WERI-Rb-1 (cell line): ENCODE measurements at places on chromosomes 7 and 10.

GRCh38 chr10:110825508-110825907, 46.2 kb upstream of the PDCD4 start:
- no peak for DNase-seq

DNA sequence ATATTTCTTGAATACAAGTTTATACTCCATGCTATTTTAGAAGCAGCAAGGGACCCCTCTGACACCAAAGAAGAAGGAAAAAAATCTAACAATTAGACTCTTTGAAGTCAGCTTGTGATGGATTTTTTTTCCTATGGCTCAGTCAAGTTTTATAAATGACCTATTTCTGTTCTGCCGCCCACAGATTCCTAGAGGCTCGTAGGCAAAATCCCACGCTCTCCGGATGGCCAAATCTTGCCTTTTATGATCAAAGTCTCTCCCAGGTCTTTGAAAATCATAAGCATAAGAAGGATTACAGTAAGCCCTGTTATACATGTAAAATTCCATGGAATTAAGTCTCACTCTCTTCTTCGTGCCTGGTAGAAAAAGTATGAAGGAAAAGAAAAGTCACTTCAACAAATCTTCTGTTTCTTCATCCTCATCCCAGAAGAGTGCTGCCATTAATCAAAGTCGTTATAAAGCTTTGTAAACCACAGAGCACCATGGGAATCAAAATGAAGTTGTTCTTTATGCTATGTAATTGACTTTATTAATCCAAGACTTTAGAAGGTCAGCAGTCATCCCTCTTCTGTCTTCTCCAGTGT, 33.1 kb downstream of the ASB13 start:
- DNase-seq, result no peak

GRCh38 chr10:9449530-9449929, 1395.0 kb downstream of the GATA3 start:
- no peak for DNase-seq

GRCh38 chr10:132141526-132142395, 45.0 kb upstream of the DPYSL4 start:
- no peak for DNase-seq

DNA sequence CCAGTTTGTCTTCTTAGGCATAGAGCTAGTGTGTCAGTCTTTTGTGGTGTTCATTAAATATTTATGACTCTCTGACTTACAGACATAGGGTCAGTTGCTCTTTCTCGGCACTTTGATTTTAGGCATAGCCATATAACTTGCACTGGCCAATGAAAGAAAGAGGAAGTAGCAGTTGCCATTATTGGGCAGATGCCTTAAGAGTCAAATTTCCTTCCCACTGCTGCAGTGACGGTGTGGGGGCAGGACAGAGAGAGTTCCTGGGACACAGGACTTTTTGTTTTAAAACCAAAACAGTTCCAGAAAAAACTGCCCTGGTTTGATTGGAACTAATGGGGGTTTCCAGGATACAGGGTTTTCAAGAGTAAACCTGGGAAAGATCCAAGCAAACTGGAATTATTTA, 60.2 kb upstream of the PHF14 start:
- DNase-seq, result no peak

DNA sequence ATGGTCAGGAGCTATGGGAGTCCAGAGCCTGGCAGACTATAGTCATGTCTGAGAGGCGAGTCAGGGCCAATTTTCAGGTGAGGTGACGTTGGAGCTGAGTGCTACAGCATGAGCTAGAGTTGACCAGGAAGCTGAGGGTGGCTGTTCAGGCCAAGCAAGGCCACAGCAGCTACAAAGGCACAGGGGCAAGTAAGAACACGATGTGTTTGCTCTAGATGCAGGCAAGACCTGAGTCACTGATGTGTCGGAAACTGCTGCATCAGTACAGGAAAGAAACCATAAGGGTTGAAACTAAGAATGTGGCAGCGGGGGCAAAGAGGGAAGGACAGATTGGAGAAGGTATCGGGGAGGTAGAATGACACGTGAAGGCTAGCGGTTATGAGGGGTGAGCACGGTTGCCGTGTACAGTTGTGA, 11.8 kb upstream of the RRP12 start:
- DNase-seq, result no peak

DNA sequence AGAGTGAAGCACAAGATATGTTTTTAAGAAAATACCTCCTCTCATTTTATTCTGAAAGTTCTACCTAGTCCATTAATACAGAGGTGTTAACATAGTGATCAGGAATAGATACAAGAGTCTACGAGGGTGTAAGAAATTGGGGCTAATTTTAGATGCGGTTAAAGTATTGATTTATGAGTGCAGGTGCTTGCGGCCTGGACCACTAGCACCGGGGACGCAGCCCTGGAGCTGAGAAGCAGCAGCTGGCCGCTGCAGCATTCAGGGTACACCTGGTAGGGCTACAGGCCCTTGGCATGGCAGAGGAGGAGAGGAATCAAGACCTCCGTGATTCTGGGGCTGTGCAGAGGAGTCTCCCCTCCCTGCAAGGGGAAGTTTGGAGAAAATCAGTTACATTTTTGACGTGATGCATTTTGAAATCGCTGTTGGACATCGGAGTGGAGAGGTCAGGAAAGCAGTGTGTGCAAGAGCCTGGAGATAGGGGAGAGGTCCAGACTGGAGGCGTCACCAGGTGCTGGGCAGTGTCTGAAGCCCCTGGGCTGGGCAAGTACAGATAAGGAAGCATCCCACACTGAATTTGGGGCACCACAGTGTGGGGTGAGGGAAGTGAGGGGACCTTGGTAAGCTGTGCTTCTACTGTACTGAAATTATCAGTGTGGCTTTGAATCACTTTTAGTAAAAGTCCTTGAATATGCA, 112.3 kb downstream of the VWC2 start:
- no peak for DNase-seq

DNA sequence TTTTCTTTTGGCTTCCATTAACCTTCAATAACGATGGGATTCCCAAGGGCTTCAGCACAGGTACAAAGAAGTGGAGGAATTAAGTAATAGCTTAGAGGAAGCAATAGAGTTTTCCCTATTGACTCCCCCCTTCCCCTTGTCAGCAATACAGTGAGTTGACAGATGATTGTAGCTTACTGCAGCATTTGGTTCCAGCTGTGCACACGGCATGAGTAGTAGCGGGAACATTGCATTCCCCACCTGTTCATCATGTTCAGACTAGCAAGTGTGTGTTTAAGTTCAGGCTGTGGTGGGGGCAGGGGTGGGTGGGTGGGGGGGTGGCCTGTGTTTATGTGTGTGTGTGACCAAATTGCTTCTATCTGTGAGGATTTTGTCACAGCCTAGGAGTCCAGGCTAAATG, 4.6 kb upstream of the ADRA2A start:
- DNase-seq, result no peak

DNA sequence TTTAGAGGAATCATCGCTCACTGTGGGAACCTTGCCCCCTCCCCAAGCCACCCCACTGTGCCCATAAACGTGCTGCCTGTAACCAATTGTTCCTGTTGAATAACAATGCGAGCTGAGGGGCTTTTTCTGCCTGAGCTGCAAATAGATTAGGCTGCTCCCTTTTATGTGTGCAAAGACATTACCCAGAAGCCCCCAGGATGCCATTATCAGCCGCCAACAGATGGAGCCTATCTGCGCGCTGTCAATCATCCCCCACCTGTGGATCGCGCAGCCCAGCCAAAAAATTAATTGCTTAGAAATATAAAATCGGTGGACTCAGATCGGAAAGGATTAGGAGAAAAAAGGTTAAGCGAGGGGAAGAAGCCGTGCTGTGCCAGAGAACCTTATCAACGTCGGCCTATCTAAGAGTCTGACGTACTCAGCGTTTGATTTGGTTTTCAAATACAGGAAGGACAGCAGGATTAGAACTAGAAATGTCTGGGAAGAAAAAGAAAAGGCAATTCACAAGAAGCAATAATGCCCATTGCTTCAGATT, 167.3 kb upstream of the MYO3A start:
- DNase-seq, result peak; percentile 15

GRCh38 chr10:5071411-5072198, 22.6 kb upstream of the AKR1C3 start:
- no peak for DNase-seq

GRCh38 chr10:118737603-118738302, 17.0 kb downstream of the CACUL1 start:
- DNase-seq, result no peak

- DNase-seq, result no peak
Observed at GRCh38 chr10:112911206-112911605, 38.8 kb upstream of the TCF7L2 start.

GRCh38 chr7:130944997-130945396, 211.0 kb upstream of the KLF14 start:
- no peak for DNase-seq

- DNase-seq, result no peak
Observed at GRCh38 chr10:22977751-22978150, 49.9 kb downstream of the ARMC3 start.

DNA sequence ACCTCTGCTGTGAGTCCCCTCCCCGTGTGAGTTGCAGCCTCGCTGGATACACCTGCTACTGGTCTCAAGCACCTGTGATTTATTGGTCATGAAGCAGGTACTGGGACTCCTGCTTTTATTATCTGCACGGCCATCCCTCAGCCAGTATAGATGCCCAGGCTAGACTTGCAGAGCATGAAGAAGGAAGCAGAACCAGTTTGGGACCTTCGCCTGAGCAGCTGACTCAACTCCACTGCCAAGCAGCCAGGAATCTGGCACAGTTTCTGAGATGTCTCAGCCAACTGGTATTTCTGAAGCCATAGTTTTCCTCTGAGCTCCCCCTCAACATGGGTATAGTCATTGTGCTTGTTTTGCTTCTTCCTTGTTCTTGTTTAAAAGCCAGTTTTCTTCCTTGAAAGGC, 28.0 kb upstream of the SLC39A12 start:
- no peak for DNase-seq

GRCh38 chr7:727104-727805, at the start of gene PRKAR1B:
TSS of gene PRKAR1B (minus strand) at chr7:727281. CDS start at chr7:711505, 15,776 bp downstream.
- peak; percentile 30 for DNase-seq

GRCh38 chr10:126504063-126504760, 115.9 kb upstream of the ADAM12 start:
- peak; percentile 60 for DNase-seq

GRCh38 chr10:103492655-103493261, 747 bp upstream of the NEURL1 start:
- DNase-seq, result no peak

GRCh38 chr7:102170393-102170970, 116.2 kb upstream of the SH2B2 start:
- no peak for DNase-seq

DNA sequence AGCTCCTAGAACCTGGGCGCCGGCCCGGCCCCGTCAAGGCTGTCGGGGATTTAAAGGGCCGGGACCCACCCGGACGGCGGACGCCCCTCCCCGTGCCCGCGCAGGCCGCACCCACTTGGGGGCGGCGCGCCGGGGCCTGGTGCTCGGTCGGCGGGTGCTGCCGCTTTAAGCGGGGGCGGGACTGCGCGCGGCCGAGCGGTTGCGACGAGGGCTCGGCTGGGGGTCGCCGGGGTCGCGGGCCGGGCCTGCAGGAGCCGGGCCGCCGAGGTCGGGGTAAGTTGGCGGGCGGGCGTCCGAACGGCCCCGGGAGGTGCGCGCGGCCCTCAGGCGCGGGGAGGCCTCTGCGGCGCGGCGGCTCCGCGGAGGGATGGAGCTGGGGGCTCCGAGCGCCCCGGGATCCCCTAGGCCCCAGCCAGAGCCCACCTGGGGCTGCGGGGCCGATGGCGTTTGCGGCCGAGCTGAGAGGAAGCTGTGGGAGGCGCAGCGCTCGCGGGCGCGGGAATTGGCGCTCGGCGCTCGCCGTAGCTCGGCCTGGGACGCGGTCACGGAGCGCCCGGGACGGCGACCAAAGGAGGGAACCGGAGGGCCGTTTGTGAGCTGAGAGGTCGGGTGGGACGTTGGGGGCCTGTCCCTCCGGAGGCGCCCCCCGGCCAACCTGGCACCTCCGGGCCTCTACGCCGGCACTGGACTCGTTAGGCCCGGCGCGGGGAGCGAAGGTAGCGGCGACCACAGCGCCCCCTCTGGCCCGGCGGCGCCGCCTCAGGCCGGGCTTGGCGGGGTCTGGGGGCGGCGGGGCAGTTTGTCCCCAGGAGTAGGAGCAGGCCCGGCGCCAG, at the start of gene TRRAP:
TSS of gene TRRAP (plus strand) at position 168 of the 833 bp plus-strand sequence. CDS start 2,619 bp downstream, outside the sequence.
- DNase-seq, result peak; percentile 75

DNA sequence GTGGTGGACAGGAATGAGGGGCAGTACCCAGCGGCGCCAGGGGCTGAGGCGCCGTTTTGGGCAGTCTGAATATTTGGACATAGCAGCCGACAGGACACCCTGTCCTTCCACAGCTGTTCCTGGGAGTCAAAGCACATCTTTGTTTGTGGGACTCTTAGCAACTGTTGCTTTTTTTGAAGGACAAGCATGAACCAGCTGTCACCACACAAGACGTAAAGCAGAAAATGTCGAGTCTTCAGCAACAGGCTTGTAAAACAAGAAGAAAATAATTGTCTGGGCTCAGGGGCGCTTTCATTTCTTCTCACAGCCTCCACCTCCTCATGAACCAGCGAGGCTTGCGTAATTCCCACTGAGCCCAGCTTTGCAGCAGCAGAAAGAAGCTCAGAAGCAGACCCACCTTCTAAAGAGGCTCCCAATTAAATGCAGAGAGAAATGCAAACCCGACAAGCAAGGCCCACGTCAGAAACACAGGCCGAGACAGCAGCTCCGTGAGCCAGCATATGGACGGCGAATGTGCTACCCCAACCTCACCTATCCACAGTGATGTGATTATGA, 68.9 kb upstream of the DNAAF5 start:
- no peak for DNase-seq

GRCh38 chr7:135246191-135246825, 12.7 kb downstream of the STRA8 start:
- no peak for DNase-seq

- no peak for DNase-seq
Observed at GRCh38 chr10:62082271-62082656, 180.8 kb downstream of the ARID5B start.

DNA sequence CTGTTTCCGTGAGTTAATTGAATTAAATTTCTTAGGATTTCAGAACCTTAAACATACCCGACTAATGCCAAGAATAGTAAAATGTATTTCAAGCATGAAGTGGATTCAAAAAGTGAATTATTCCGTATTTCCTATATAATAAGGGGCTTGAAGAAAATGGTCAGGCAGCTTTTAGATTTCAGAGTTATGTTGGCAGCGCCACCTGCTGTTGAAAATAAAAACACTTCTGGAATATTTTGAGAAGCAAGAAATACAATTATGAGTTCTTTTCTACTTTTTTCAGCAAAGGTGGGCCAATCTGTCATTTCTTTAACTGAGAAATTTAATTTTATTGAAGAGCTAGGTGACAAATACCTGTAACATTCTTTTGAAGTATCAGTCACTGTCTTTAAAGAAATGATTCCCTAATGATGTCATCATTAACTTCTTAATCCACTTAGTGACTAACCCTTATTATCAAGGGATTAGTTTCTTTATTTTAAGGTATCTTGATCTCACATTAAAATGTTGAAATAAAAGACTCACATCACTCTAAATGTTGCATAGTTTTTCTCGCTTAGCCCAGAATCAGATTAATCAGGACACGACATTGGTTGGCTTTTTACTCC, 36.6 kb upstream of the AGR3 start:
- no peak for DNase-seq
